ENCODE measurements at places on chromosomes 12 and 14.

DNA sequence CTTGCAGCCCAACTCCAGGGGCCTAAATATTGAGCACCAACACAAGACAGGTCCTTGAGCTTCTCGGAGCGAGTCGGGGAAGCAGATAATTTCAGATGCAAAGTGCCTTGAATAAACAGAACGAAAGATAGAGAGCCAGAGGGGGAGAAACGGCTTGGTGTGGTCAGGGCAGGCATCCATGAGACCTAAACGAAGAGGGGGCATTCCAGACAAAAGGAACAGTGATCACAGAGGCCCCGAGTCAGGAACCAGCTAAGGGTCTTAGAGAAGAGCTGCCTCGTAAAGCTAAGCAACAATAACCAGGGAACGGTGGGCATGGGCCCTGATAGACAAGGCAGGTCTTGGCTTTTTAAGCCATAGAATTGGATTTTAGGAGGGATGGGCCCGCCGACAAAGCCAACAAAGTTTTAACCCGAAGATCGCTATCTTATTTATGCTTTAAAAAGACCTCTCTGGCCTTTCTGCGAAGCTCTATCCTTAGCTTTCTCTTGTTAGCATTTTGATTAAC, 421 bp upstream of the ACADS start:
- peak overlapping the region; percentile 53 for H3K27ac ChIP-seq
- no peak for DNase-seq
- no peaks in the 10 kb centered on the region for H3K27me3 ChIP-seq
- H3K4me3 ChIP-seq: peak overlapping the region; percentile 45
- H3K36me3 ChIP-seq: peaks cover 62% of the 10 kb centered on the region

DNA sequence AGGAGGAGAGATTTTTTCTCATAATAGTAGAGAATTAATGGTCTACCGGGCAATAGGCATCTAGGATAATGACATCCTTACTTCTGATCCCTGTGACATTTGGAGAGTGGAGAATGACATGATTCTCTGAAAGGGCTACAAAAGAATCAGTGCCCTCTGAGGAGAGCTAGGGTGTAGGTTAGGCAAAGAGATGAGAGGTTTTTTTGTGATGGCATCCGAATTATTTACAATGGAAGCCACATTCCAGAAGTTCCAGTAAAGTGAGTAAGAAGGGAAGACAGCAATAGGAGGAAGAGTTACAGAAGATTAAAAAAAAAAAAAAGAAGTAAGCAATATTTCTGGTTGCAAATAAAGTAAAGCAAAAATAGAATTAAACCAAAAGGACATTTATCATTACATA, 478.0 kb downstream of the RMST start:
- H3K4me3 ChIP-seq: no peak overlapping the region
- H3K27ac ChIP-seq: no peak overlapping the region
- no peaks in the 10 kb centered on the region for H3K36me3 ChIP-seq
- no peak for DNase-seq

DNA sequence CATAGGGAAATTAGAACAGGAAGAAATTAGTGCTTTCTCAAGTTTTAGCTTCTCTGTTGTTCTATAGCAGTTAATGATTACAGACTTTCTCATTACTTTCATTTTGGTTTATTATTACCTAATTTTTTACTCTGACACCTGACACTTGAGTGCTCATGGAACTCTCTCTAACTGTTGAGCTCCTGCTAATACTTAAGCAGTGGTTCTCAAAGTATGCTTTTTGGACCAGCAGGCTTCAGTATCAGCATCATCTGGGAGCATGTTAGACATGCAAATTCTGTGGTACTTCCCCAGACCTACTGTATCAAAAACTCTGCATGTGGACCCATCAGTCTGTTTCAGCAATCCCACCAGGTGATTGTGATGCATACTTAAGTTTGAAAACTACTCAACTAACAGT, 235.3 kb downstream of the CCDC91 start:
- H3K27me3 ChIP-seq: no peaks in the 10 kb centered on the region
- H3K27ac ChIP-seq: no peak overlapping the region
- H3K4me3 ChIP-seq: no peak overlapping the region
- H3K36me3 ChIP-seq: no peaks in the 10 kb centered on the region
- no peaks in the 10 kb centered on the region for H3K4me1 ChIP-seq
- DNase-seq: no peak

GRCh38 chr12:66241061-66242043, 52.3 kb downstream of the IRAK3 start:
- H3K27me3 ChIP-seq: no peaks in the 10 kb centered on the region
- peaks cover 8% of the 10 kb centered on the region for H3K4me1 ChIP-seq
- no peak overlapping the region for H3K4me3 ChIP-seq
- no peak overlapping the region for H3K27ac ChIP-seq
- no peaks in the 10 kb centered on the region for H3K36me3 ChIP-seq
- DNase-seq: no peak

DNA sequence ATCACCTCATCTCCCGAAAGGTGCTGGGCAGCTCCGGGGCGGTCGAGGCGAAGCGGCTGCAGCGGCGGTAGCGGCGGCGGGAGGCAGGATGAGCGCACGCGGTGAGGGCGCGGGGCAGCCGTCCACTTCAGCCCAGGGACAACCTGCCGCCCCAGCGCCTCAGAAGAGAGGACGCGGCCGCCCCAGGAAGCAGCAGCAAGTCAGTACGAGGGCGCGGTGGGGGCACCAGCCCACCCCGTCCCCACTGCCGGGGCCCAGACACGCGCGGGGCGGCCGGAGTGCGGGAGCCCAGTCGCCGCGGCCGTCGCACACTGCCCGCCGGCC, 862 bp downstream of the HMGA2 start:
- H3K4me1 ChIP-seq: peaks cover 30% of the 10 kb centered on the region
- H3K4me3 ChIP-seq: no peak overlapping the region
- H3K36me3 ChIP-seq: no peaks in the 10 kb centered on the region

DNA sequence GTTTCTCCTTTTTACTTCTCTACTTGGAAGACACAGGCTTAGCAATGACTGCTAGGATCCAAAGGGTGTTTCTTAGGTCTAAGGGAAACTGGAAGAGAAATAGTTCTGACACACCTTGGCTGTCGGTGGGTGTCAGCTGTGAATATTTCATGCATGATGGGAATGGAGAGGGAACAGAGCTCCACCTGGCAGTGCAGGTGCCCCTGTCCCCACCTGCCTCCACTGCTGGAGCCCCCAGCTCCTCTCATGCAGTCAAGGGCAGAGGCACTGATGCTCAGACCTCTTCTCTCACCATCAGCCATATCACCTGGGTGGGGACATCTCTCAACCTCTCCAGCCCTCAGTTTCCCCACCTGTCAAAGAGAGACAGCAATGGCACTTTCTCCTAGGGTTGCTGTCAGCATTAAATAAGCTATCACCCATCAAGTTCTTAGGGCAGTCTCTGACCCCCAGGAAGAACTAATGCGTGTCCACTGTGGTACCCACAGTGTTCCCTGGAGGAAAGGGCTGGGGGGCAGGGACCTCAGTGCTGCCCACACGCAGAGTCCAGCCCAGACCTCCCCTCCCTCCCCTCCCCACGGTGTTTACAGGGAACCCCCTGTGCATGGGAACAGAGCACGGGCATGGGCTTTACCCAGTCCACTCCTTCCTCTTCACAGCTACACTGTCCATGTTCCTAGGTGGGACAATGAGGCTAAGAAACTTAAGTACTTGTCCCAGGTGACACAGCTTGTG, 69.1 kb downstream of the C14orf132 start:
- no peak overlapping the region for H3K27ac ChIP-seq
- no peak overlapping the region for H3K4me3 ChIP-seq
- H3K4me1 ChIP-seq: no peaks in the 10 kb centered on the region
- H3K36me3 ChIP-seq: no peaks in the 10 kb centered on the region
- no peaks in the 10 kb centered on the region for H3K27me3 ChIP-seq

GRCh38 chr12:97246368-97246767, 216.2 kb upstream of the RMST start:
- no peaks in the 10 kb centered on the region for H3K27me3 ChIP-seq
- no peaks in the 10 kb centered on the region for H3K36me3 ChIP-seq
- H3K27ac ChIP-seq: no peak overlapping the region
- no peak overlapping the region for H3K4me3 ChIP-seq
- H3K4me1 ChIP-seq: no peaks in the 10 kb centered on the region
